ENCODE measurements at places on chromosomes 16 and 17.

DNA sequence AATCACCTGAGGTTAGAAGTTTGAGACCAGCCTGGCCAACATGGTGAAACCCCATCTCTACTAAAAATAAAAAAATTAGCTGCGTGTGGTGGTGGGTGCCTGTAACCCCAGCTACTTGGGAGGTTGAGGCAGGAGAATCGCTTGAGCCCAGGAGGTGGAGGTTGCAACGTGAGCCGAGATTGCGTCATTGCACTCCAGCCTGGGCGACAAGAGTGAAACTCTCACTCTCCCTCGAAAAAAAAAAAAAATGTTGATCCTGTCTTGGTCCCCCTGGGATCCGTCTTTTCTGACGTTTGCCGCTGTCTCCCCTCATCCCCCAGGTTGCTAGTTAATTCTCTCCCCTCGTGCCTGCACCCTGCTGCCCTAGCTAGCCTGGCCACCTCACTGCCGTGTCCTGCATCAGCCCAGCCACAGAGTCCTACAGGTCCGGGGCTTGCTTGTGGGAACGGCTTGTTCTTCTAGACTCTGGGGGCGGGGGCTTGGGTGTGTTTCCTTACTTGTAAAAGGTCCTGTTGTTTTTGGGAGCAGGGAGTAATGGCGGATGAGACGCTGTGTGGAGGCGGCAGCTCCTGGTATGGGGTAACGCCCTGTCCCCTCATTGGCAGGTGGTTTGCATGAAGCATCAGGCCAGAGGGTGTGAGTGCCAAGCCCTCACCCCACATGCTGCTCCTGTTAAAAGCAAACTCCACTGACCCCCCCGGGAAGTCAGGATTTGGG is 44.6 kb downstream of the PGS1 start:
- no peak for DNase-seq

GRCh38 chr17:57892820-57893595 is 43.2 kb upstream of the MRPS23 start:
- DNase-seq = peak; percentile 39

- DNase-seq = peak; percentile 45
These were observed 96.4 kb upstream of the SHISA6 start for GRCh38 chr17:11144358-11145233.

DNA sequence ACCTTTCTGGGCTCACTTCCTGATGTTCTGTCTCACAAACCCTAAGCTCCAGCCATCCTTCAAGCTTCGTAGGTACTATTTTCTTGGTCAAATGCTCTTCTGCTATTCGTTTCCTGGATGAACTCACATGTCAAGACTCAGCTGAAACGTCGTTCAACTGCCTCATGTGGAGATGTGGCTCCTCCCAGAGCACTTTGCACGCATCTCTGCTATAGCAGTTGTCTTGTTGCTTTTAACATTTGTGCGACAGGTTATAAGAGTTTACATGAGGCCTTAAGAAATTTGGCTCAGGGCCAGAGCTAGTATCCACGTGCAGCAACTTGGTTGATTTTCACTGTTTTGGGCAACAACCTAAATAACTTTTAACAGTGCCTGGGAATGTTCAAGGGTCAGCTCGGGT is 2.8 kb upstream of the KRT40 start:
- no peak for DNase-seq

- no peak for DNase-seq
These were observed 643.2 kb downstream of the WWOX start for GRCh38 chr16:78742501-78743283.

- DNase-seq = no peak
These were observed 2.3 kb downstream of the SLC38A8 start for GRCh38 chr16:84040226-84040822.

- DNase-seq = no peak
These were observed 99.0 kb downstream of the MSI2 start for GRCh38 chr17:57355090-57355859.

- no peak for DNase-seq
These were observed 120.5 kb downstream of the C16orf95 start for GRCh38 chr16:87196661-87197060.

GRCh38 chr17:82931699-82932517 is 92.1 kb upstream of the ZNF750 start:
- no peak for DNase-seq

- no peak for DNase-seq
These were observed 27.3 kb upstream of the UBE2G1 start for GRCh38 chr17:4393806-4394205.

DNA sequence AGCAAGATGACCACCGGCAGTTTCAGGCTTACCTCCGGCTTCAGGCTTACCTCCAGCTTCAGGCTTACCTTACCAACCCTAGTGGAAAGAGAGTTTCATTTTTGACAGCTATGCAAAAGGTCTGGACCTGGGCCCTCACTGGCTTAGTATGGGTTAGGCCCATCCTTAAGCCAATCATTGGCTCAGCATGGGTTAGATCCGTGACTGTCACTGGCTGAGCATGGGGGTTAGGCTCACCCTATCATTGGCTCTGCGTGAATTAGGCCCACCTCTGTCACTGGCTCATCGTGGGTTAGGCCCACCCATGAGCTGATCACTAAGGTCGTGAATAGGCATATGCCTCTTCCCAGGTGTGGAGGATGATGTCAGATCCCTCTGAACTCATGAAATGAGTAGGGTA is 8.1 kb downstream of the NDE1 start:
- no peak for DNase-seq

- DNase-seq = no peak
These were observed 32.1 kb downstream of the ANKRD40 start for GRCh38 chr17:50675627-50676026.

GRCh38 chr17:80990921-80991644 is 558 bp upstream of the CHMP6 start:
- no peak for DNase-seq

DNA sequence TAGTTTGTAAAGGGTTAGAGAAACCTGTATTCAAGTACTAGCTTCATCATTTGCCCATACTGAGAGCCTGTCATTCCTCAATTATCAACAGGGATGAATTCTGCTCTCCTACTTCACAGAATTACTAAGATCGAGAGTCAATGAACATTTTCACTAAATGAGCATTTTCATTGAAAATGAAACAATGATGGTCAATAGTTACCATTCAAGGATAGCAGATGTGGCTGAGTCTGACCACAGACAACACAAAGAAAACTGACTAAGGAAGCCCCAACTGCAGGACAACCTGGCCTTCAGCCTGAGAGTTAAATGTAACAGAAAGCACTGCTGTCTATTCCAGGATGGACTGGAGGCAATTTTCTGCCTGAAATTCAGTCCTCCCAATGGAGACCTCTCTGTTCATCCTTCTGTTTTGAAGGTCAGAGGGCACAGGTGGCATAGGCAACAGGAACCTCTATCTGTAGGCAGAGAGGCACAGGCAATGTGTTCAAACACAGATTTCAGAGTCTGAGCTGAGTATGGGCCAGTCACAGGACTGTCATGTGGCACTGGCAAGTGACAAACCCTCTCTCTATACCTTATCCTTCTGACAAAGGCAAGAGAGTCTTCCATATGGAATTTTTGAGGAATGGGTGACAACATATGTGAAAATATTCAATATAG is 19.5 kb downstream of the TRAF4 start:
- no peak for DNase-seq

DNA sequence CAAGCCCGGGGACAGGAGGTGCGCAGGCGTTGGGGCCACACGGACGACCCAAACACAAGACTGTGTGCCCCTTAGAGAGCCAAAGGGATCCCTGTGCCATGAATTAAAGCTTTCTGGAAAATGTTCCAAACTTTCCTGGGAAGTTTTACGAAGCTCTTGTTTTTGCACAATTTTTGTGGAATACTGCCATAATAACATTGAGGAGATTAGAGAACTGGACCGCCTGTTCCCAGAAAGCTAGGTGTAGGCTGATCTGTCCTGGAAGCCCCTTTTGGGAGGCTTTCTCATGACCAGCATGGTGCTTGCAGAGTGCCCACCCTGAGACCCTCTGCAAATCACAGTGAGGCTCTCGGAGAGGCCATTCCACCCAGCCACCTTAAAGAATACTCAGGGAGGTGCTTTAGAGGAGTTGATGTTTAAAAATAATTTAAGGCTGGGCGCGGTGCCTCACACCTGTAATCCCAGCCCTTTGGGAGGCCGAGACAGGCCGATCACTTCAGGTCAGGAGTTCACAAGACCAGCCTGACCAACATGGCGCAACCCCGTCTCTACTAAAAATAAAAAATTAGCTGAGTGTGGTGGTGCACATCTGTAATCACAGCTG is 1.1 kb downstream of the KDM8 start:
- DNase-seq = no peak

GRCh38 chr16:50809561-50809960 is 67.7 kb downstream of the CYLD start:
- no peak for DNase-seq

DNA sequence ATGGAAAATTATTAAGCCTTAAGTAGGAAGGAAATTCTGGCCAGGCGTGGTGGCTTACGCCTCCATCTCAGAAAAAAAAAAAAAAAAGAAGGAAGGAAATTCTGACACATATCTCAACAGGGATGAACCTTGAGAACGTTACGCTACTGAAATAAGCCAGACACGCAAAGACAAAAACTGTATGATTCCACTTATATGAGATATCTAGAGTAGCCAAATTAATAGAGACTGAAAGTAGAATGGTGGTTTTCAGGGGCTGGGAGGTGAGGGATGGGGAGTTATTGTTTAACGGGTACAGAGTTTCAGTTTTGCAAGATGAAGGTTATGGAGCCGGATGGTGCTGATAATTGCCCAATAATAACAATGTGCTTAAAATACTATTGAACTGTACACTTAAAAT is 16.2 kb upstream of the HNF1B start:
- DNase-seq = no peak

DNA sequence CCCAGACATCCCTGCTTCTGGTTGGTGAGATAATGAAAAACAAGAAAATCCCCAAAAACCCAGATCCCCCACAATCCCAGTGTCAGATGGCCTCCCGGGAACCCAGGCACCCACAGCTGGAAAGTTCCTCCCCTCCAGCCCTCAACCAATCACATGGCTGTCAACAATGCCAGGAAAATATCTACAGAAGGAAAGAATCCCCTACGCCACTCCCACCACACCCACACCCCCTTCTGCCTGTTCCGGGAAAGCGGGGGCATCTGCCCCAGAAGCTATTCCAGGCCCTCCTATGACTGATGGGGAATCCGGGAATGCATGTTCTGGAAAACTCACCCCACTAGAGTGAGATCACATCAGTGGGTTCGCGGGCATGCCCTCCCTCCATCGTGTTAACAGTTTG is 1.8 kb downstream of the TMEM95 start:
- no peak for DNase-seq

- DNase-seq = no peak
These were observed 97.1 kb downstream of the DNAH3 start for GRCh38 chr16:21053590-21053989.
